ENCODE measurements at places on chromosomes 1 and 21.

- DNase-seq, result no peak
Measured at GRCh38 chr21:42622284-42622683, 31.1 kb upstream of the PDE9A start.

DNA sequence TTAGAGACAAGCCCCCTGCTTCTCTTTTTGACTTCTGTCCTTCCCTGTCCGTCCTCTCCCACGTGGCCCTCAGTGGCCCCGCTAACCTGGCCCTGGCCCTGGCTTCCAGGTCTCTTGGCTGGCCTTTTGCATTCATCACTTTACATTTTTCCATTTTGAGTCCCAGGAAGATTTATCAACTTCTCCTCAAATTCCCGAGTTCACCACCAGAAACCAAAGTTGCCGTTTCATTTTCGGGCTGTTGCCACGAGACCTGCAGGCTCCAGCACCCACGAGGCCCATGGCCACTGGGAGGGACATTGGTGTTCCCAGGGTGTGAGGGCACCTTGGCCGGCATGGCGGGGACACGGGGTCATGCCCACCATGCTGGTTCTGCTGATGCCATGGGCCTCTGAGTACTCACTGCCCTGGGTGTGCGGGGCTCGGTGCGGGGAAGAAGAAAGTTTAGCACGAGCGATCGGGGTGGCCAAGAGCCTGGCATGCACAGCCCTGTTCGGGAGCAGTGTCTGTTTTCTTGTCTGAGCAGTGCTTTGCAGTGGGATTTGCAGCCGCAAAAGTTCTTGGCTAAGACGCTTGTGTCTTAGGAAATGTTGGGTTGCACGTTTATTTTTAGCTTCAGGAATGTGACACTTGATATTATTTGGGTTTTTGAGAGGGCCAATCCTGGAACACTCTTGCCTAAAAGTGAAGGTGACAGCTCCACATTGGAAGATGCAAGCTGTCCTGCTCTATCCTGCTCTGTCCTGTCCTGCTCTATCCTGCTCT is 40.4 kb upstream of the ADARB1 start:
- no peak for DNase-seq

- DNase-seq, result no peak
Measured at GRCh38 chr1:114485286-114485685, 25.7 kb downstream of the TRIM33 start.

DNA sequence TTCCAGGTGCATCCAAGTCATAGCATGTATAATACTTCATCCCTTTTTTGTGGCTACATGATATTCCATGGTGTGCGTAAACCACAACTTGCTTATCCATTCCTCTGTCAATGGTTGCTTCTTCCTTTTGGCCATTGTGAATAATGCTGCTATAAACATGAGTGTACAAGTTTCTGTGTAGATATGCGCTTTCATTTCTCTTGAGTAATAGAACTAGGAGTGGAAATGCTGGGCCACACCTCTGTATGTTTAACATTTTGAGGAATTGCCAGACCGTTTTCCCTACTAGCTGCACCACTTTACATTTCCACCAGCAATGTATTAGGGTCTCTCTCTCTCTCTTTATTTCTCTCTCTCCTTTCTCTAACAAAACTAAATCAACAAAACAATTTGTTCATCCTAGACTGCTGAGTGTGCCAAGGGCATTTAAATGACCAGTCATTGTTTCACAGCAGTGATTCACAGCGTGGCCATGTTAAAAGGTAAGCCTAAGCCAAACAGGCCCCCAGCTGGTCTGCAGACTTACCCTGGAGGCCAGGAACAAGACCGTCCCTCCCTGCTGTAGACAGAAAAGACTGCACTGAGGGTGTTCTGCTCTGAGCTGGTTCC is 53.2 kb upstream of the LYST start:
- DNase-seq, result no peak

DNA sequence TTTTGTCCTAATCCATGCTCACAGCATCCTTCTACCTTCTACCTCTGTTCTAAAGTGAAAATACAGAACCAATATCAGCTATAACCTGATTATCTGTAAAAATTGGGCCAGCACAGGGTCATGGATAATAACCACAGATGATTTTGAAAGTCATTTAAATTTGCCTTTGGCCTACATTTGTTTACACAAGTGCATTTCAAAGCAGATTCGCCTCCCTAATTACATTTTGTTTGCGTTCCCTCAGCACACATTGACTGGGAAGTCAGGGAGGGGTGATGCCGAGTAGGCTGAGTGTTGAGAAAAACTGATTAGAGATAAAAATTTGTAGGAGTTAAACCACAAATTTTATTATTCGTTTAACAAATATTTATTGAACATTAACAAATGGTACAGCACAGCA is 19.2 kb upstream of the RGS8 start:
- DNase-seq, result peak; percentile 62

DNA sequence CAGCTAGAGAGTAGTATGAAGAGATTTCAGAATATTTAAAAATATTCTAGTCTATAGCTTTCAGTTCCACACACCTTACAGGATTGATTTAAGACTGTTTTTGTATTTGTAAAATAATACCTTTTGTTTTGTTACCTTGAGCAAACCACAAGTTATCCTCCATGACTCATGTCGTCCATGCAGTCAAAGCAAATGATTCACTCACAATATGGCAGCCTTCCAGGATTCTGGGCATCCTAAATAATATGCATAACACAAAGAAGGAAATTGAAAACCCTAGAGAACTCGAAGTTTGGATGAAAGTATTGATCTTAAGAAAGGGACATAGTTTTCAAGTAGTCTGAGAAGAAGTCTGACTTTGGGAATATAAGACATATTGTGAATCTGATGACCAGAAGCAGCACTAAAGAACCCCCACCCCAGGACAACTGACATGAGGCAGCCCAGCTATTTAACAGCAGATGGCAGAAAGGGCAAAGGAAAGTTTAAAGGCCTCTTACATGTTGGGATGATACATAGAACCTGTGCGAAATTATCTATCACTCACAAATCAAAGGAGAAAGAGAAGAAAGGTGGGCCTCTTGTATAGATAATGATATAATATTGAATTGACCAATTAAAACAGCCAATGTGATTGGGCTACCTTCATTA is 857.9 kb downstream of the BRINP3 start:
- no peak for DNase-seq

DNA sequence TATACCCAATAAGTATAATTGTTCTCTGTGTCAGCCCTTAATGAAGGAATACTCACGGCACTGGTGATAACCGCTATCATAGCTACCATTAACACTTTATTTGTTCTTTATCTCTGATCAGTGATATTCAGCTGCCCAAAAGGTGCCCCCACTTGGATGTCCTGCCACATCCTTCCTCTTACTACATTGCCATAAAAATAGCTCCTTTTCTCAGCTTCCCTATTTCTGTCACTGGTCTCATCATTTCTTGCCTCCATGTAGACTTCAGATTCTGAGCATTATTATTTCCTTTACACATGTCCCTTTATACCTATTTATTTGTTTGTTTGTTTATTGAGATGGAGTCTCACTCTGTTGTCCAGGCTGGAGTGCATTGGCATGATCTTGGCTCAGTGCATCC is 2.7 kb upstream of the RAB29 start:
- no peak for DNase-seq

- no peak for DNase-seq
Measured at GRCh38 chr1:44646261-44647110, 27.8 kb downstream of the TMEM53 start.

DNA sequence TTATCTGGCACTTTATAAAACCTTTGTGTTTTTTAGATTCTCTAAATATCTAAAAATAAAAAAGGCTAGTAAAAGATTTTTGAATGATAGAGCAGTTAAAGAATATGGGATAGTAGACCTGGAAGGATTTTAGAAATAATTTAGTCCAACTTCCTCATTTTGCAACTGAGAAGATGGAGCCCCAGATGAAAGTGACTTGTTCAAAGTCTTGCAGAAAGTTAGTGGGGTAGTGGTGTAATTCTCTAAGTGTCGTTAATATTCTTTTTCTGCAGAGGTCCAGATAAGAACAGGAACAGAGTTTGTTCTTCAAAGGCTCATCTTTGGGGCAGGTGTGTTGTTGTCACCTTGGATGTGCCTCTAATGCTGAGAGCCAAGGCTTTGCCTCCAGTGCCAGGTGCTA is 159.5 kb downstream of the DISC1 start:
- DNase-seq, result no peak

DNA sequence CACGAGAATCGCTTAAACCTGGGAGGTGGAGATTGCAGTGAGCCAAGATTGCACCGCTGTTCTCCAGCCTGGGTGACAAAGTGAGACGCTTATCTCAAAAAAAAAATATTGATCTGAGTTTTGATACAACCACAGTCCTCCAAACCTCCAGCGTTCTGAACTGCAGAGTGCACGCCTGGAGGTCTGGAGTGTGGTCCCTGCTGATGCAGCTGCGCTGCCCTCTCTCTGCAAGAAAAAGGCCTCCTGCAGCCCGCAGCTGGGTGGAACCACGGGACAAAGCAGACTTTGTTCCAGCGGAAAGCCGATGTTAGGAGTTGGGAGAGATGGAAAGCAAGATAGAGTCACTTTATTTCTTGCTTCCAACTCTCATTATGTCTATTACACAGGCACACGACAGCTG is 144.9 kb upstream of the SOD1 start:
- no peak for DNase-seq

DNA sequence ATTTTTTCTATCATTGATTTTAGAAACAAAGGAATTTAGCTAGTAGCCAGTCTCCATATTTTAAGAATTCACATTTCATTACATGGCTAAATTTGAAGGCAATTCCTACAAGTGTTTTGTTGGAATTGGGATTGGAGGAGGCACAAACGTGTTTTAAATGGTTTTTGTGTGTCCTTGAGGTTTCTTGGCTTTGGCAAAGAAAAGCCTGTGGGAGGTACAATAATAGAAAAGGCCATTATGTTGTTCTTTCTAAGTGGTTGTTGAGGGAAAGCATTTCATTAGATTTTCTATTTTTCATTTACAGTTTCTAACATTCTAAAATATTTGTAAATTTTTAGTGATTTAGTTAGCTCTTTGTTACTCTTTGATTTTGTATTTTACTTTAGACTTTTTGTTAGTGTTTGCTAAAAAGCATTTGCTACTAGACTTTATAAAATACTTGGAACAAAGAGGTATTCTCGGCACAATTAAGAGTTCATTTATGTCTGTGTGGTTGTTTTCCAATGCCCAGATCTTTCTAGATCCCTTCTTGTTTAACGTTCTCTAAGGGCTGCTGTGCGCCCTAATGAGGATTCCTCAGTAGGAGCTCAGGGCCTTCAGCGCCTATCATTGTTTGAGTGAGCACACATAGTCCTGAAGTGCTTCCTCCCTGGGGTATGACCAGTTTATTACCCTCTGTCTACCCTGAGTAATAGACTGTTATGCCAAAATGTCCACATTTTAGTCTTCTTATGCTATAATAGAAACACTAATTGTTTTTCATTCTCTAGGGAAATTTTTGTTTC is 70.0 kb upstream of the KIAA1614 start:
- no peak for DNase-seq

DNA sequence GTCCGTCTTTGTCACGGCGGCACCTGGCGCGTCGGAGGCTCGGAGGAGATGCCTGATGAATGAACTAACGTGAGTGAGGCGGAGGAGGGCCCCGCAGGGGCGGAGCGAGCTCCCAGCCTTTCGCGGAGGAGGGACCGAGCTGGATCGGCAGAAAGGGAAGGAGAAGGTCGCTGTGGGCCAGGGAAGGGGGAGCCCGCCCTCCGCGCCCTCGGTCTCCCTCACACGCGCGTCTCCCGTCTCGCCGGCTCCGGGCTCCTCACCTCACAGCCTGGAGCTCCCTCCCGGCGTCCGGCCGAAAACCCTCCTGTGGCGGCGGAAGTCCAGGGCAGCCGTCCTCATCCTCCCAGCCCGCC is 519 bp downstream of the ZNF496 start:
- no peak for DNase-seq

DNA sequence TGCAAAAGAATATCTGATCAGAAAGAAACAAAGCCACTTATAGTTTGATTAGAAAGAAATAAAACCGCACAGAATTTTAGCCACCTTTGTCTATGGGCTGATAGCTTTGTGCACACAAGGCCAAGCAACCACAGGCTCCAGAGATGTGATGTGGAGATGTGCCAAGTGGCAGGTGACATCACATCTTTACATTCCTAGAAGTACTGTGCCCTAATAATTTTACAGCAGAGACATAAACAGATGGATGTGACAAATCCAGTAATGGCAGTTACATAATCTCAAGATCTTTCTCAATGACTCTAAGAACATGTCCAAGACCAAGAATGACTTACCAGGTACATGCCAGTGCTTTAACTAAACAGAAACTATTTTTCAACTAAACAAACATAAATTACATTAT is 159.5 kb downstream of the LTN1 start:
- no peak for DNase-seq

DNA sequence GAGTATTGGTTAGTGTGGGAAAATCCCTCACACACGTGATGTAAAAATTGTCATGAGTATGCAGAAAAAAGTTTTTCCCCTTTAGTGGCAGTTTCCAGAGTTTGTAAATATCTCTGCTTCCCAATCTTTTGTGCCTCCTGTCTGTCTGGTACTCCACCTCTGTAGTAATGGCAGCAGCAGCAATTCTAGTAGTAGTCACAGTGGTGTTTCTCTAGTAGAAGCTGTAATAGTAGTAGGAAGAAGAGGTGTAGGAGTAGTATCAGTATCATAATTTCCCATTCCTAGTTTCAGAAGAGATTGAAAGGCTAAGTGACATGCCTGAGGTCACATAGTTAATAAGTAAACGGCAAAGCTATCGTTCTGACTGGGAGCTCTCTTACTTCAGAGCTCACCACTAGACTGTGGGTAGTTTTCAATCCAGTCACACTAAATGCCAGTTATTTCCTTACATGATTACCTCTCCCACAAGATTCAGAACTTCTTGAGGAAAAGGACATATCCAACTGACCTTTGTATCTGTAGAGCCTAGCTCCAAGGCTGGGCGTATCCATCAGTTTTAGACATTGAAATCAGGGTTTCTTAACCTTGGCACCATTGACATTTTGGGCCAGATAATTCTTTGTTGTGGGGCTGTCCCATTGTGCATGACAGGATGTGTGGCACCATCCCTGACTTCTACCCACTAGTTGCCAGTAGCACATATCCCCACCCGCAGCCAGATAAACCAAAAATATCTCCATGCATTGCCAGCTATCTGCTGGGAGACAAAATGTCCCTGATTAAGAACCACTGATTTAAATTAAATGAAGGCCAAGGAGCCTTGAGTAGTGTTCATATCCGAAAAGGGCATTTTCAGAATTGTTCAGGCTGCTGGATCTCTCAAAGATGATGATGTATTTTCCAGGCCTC is 135.9 kb downstream of the FGGY start:
- peak; percentile 74 for DNase-seq

DNA sequence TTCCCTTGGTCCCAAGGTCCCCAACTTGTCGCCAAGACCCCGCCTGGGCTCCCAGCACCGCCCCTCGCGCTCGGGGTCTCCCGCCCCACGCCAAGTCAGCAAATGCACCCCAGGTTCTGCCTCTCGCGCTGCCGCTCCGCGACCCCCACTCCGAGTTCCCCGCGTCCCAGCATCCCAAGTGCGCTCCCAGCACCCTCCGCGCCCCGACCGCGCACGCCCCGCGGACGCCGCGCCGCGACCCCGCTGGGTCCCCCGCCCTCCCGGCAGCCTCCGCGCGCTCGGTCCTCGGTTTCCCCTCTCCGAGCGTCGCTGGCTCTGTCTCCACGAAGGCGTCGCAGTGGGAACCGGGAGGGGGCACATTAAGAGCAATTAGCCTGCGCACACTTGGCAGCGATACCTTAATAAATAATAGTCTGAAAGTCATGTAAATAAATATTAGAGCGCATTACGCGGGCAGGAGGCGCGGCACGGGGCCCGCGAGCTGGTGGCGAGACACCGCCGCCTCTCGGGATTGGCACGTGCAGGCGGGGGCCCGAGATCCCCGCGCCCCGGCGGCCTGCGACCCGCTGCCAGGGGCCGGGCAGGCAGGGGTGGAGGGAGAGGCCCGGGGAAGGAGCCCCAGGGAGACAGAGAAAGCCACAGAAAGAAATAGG is 75.9 kb downstream of the VWA5B1 start:
- DNase-seq, result no peak

All from esophagus muscularis mucosa (tissue), 4 donors.